ENCODE measurements at places on chromosomes 5 and 9. TPM values are rescaled to one million over a fixed set of nuclear protein-coding genes. Genes with fewer than 3 reads are reported as not detected.

DNA sequence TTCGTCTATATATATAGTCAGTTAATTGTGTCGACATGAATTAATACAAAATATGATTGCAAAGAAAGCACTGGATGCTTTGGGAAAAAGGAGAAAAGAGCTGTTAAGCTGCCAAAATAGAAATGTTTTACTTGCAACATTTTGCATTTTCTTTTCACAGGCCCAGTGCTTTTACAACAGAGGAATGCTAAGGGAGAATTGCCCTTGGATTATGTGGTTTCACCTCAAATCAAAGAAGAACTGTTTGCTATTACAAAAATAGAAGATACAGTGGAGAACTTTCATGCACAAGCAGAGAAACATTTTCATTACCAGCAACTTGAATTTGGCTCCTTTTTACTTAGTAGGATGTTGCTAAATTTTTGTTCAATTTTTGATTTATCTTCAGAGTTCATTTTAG lies 76.2 kb downstream of the SLF1 start:
- DNase-seq, result no peak

DNA sequence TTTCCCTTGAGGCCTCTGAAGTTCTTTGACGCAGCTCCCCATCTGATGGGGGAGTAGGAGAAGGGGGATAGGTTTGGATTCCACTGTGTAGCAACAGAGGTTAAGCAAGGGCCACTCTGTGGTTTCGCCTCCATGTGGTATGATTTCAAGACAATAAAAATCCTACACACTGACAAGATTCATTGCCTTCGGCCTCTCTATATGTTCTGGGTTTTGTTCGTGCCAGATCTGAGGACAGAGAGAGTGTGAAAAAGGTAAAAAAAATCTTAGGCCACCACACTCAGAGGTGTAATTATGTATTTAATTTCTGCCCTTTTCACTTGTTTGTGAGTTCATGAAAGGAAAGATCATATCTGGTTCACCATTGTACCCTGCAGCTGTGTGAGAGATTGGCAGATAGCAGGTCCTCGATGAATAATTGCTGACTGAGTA lies 715.2 kb upstream of the ZNF608 start:
- no peak for DNase-seq

DNA sequence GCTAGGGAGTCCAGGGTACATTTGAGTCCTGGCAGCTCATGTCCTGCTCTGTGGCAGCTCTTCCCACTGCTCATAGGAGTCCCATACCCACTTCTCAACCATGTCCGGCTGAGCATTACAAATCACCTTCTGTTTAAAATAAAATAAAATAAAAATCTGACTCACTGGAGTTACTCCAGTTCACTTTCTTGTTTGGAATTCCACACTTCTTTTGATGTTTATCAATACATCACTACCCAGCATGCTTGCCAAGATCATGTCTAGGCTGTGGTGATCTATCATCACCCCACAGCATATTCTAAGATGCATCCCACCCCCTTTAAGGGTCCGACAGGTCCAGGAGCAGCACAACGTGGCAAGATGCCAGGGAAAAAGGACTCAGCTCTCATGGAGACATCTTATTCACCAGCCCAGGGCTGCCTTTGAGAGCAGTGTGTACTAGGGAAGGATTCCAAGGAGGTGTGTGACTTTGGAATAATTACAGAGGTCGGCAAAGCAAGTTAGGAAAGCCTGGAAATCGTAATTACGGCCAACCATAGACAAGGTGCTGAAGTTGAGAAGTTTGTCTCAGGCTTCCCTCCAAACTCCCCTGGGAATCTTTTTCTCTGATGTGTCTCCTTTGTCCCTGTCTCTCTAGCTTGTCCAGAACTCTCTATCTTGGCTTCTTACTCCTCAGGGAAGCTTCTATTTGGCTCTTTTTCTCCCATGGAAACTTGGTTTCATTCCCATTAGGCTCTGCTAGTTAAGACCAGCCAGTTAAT lies 111.4 kb upstream of the SLC1A3 start:
- DNase-seq, result no peak

GRCh38 chr9:121946465-121946864 lies 146.6 kb downstream of the TTLL11 start:
- no peak for DNase-seq

- no peak for DNase-seq
Observed at GRCh38 chr9:109728686-109729300, 51.2 kb upstream of the PALM2AKAP2 start.

GRCh38 chr5:64206653-64207052 lies 41.0 kb downstream of the RNF180 start:
- DNase-seq, result no peak

DNA sequence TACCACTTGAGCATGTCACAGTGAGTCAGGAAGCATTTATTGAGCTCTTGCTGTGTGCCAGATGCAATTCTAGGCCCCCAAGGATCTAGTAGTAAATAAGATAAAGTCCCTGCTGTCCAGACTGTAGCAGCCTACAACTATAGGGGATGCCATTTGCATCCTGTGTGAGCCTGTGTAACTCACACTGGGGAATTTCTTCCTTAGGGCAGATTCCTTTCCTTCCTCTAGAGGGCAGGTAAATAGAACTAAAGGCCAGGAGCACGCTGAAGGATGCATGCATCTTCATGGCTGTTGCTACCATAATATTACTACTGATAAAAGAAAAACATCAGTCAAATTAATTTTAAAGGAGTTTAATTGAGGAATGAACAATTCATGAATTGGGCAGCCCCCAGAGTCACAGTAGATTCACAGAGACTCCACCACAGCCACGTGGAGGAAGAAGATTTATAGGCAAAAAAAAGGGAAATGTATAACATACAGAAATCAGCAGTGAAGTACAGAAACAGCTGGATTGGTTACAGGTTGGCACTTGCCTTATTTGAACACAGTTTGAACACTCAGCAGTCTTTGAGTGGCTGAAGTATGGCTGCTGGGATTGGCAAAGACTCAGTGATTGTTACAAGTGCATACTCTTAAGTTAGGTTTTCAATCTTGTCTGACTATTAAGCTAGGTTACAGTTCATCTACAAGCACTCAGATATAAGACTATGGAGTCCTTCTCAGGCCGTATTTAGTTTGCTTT lies 98.9 kb downstream of the ACTL7B start:
- no peak for DNase-seq

DNA sequence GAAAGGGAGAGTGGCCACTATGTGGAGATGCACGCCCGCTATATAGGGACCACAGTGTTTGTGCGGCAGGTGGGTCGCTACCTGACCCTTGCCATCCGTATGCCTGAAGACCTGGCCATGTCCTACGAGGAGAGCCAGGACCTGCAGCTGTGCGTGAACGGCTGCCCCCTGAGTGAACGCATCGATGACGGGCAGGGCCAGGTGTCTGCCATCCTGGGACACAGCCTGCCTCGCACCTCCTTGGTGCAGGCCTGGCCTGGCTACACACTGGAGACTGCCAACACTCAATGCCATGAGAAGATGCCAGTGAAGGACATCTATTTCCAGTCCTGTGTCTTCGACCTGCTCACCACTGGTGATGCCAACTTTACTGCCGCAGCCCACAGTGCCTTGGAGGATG lies 19.8 kb downstream of the RGMB start:
- DNase-seq, result no peak

SPATA31C1 gene
- total RNA-seq, result not detected

TRIO gene
- total RNA-seq, result 596 TPM

LCN12 gene
- total RNA-seq, result 14.2 TPM

PHYHD1 gene
- total RNA-seq, result 4.2 TPM

PCDHB15 gene
- total RNA-seq, result not detected

SLC9A3 gene
- total RNA-seq, result 5.6 TPM

Data from PC-9 (cell line).